ENCODE measurements at places on chromosomes 2 and 18.

- no peak for DNase-seq
These were observed 194.4 kb downstream of the TMX3 start for GRCh38 chr18:68520406-68521075.

- DNase-seq = no peak
These were observed 204.5 kb upstream of the LRATD1 start for GRCh38 chr2:14428056-14428455.

GRCh38 chr2:232896720-232897597, 26.9 kb downstream of the SNORC start:
- DNase-seq = no peak

DNA sequence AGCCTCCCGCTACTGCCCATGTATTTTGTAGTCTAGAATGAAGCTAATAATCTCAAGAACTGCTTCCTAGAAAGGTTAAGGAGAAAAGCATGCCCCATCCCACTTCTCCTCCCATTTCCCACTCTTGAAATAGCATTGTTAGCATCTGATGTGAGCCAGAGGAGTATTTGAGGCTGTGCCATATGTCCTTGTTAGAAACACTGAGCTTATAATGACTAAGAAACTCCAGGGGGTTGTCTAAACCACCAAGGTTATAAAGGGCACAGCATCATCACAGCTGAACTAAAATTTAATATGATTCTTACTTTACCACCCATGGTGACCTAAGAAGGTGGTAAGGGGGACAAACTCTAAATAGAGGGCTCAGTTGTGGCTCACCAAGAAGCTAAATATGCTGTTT, 16.6 kb downstream of the TSPYL6 start:
- no peak for DNase-seq

GRCh38 chr2:240662681-240663080, 20.0 kb downstream of the AQP12B start:
- DNase-seq = no peak
